ENCODE measurements at places on chromosomes 5 and 9. TPM values are rescaled to one million over a fixed set of nuclear protein-coding genes. Genes with fewer than 3 reads are reported as not detected.

Gene ARSI
- 1.7 TPM for total RNA-seq

Gene CCIN
- 1.2 TPM for total RNA-seq

Gene TXNDC8
- not detected for total RNA-seq

Gene GFI1B
- total RNA-seq: not detected

Gene C5orf58
- not detected for total RNA-seq

Gene CDC20B
- total RNA-seq: not detected

Gene PCDHA9
- total RNA-seq: not detected
